ENCODE measurements at places on chromosomes 13 and 19.

- no peak for DNase-seq
These were observed 2.8 kb downstream of the WTIP start for GRCh38 chr19:34484328-34484727.

GRCh38 chr13:60572855-60573254 lies 175.8 kb downstream of the TDRD3 start:
- no peak for DNase-seq

- no peak for DNase-seq
These were observed 145.2 kb downstream of the KCTD12 start for GRCh38 chr13:76741046-76741445.

DNA sequence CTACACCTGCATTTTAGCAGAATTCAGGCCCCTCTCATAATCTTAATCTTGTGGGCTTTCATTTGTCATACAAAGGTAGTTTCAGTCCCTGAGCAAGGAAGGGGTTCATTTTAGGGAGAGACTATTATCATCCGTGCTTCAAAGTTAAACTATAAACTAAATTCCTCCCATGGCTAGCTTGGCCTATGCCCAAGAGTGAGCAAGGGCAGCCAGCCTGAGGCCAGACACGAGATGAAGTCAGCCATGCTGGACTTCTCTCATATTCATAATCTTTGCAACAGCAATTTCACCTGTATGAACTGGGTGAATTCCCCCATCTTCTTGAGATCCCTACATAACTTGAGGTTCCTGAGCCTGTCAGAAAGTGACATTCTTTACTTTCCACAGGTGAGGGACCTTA lies 13.0 kb downstream of the ERICH4 start:
- DNase-seq: no peak
